ENCODE measurements at places on chromosomes 7 and 10. TPM values are rescaled to one million over a fixed set of nuclear protein-coding genes. Genes with fewer than 3 reads are reported as not detected.

GRCh38 chr7:140225562-140226249 is 48.9 kb upstream of the KDM7A start:
- no peak for DNase-seq

DNA sequence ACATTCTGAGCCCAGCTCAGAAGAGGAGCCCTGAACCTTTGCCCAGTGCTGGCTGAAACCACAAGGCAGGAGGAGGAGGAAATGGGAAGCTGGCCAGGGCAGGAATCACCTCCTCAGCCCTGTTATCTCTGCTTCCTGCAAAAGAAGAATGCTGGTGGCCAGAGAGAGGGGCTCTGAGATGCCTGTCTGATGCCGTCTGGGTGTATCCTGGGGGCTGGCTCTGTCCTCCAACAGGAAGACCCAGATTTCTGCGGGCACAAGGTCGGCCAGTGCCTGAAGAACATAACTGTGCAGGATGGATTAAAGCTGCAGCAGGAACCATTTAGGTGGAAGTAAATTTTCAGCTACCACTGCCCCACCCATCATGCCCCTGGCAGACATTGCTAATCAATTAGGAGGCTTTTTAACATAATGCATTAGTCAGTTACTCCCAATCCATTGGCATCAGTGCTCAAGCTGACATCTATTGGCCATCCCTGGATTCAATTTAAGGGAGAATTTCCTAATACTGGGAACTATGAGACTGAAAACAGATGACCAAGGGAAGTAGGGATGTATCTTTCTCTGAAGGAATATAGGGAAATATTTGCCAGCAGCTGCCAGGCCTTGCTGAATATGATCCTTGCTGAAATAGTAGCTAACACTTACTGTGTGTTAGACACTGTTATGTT is 67.7 kb downstream of the COL13A1 start:
- no peak for DNase-seq

- DNase-seq, result no peak
Measured at GRCh38 chr10:126565441-126565840, 105.1 kb downstream of the C10orf90 start.

DNA sequence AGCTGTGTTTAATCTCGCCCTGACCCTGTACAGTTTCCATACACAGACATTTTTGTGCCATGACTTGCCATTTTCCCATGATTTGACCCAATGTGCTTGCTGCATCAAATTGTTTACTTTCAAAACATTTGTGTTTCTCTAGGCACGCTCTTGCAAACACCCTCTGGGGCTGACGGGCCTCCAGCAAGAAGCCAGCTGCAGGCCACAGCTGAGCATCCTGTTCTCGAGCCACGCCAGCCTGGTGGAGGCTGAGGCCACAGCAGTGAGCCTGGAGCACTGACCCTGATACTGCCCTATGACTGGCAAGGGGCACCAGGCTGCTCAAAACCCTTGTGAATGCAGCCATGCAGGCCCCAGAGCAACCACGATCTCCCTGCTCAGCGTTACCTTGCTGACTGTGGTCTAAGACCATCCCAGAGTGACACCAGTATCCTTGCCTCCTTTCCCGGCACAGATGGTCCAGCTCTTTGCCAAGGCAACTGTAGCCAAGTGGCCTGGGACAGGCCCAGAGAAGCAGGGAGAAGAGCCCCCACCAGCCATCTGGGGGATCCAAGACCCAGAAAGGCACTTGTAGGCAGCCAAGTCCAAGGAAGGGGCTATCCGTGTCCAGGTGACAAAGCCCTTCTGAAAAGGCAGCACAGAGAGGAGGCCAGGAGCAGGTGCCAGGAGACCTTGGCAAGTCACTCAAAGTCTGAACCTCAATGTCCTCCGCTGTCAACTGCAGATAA is 78.5 kb downstream of the OAT start:
- peak; percentile 15 for DNase-seq

The HTRA1 gene
- 44.0 TPM for polyA plus RNA-seq

- no peak for DNase-seq
Measured at GRCh38 chr10:29012926-29013554, 275.8 kb upstream of the LYZL1 start.

- no peak for DNase-seq
Measured at GRCh38 chr7:133676805-133677370, 424.0 kb downstream of the EXOC4 start.

DNA sequence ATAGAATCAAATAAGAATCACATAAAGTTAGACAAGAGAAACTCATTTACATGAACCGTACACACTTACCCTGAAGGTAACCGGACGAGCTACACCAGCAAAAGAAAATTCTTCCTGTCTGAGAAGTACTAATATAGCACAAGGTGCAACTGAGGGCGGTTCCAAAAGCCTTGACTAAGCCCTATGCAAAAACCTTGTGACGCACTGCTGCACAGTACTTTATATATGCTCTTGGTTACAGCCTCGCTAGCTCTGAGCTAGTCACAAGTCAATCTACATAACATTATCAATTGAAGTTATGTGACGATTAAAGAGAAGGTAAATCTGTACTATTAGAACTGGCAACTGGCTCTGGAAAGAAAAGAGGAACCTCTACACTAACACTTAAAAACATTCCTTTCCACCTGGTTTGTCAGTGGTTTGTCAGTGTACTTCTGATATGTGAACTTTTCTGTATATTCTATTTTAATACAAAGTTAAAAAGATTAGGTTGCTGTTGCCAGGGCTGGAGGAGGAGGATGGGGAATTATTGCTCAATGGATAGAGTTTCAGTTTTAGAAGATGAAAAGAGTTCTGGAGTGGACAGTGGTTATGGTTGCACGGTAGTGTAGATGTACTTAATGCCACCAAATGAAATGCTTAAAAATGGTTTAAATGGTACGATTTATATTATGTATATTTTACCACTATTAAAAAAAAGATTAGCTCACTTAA is 21.6 kb downstream of the NT5C3A start:
- no peak for DNase-seq

The VENTX gene
- polyA plus RNA-seq, result 0.23 TPM

DNA sequence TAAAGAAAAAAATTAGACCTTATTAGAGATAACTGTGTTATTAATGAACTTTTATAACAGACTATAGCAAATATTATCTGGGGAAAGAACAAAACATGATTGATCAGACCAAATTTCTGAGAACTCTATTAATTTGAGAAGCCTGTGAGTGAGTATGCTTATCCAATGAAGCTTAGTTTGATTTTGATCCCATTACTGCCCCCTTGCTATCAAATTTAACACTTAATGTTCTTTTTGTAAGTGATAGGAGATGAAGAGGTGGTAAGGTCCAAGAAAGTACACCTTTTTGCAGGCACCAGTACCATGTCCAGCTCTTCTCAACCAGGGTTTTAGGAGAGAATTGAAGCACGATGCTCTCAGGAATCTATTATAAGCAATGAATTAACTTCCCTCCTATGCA is 49.9 kb downstream of the ZNF365 start:
- no peak for DNase-seq

DNA sequence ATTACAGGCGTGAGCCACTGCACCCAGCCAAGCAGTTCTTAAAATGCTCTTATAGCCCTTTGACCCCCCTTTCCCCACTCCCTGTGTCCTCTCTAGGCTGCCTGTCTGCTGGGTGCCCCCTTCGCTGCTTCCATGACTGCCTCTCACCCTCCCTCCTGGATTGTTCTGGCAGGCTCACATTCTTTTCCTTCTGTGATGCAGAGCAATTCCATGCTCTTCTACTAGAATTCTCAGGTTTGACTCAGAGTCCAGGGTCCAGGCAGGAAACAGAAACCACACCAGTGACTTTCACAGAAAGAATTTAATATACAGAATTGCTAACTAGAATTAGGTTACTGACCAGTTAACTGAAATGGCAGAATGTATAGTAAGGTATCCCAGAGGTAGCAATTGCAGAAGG is 244.8 kb downstream of the BAMBI start:
- no peak for DNase-seq

The RNF148 gene
- polyA plus RNA-seq, result not detected

- DNase-seq, result no peak
Measured at GRCh38 chr10:16656895-16657294, 135.2 kb upstream of the C1QL3 start.

The CDNF gene
- not detected for polyA plus RNA-seq

DNA sequence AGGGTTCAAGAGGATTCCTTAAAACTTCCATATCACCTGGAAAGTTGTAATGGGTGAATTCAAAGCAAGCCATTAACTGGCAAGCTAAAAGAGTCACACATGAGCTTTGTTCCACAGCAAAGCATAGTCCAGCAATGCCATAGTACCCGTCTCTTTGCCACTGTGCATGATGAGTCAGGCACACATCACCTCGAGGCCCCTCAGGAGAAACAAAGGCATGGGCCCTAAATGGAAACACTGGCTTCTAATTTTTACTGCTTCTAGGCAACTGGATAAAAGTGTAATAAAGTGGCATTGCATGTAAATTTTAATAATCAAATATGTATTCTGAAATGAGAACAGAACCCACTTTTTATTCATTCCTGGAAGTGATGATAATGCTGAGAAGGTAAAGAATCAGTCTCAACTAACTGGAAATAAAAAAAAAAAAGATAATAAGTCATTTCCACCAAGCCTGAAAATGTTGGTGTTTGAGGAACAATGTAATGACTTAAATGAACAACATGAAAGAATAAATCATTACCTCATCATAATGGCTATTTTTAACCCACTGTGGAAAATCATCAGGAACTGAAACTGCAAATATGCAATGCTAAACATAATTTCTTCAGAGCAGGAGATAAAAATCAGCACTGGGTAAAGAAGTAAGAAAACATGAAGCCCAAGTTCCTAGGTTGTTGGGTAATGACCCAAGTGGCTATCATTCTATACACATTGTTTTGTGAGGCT is 104.9 kb downstream of the CDK6 start:
- peak; percentile 33 for DNase-seq

The BLVRA gene
- polyA plus RNA-seq, result 21.8 TPM

DNA sequence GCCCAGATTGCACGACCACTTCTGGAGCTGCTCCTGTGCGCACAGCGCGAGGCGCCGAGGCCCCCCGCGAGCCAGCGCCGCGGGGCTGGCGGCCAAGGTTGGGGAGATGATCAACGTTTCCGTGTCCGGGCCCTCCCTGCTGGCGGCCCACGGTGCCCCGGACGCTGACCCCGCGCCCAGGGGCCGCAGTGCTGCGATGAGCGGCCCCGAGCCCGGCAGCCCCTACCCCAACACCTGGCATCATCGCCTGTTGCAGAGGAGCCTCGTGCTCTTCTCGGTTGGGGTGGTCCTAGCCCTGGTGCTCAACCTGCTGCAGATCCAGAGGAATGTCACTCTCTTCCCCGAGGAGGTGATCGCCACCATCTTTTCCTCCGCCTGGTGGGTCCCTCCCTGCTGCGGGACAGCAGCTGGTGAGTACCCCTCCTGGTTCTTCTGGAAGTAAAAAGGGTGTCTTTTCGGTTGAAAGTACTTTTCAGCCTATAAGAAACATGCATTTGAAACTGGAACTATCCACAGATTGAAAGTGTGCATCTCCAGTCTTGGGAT is 683 bp downstream of the INSIG1 start:
- no peak for DNase-seq

The DENND2A gene
- not detected for polyA plus RNA-seq

The TMEM236 gene
- polyA plus RNA-seq, result 0.67 TPM

- no peak for DNase-seq
Measured at GRCh38 chr7:158583143-158583542, 4.5 kb downstream of the PTPRN2 start.

The KNDC1 gene
- 2.7 TPM for polyA plus RNA-seq

DNA sequence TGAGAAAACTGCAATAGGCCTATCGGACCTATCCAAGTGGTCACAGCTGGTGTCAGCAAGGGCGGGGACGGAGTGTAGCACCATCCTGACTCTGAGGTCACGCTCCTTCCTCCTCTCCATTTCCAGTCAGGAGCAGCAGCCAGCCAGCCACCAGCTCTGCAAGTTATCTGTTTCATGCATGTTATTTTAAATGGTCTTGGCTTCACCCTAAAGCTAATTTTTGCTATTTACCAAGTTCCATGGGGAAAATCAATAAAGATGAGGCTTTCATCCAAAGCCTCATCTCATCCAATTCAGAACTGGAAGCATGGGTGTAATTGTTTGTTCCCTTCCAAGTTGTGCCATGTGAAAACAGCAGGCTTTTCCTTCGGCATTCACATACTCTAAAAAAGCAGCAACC is 49.3 kb downstream of the ICA1 start:
- DNase-seq, result no peak

The CHCHD2 gene
- 257 TPM for polyA plus RNA-seq

- no peak for DNase-seq
Measured at GRCh38 chr7:82021036-82021435, 251.2 kb upstream of the HGF start.

The CDC123 gene
- 103 TPM for polyA plus RNA-seq

DNA sequence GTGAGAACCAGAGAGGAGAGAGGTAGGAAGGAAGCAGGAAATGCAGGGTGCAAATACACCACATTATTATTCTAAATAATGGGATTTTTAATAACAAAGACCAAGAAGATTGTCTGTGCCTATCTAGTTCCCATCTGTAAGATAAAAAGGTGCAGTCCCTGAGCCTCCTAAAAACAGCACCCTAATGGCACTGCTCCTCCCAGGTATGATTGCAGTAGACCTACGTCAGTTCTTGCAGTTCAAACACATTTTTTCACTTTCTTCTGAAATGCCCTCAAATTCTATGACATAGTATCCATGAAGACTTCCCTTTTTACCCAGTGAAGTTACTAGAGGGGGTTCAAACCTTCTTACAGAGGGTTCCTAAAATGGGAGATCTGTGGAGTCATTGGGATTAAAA is 70.6 kb downstream of the FIGNL1 start:
- DNase-seq, result no peak

- DNase-seq, result peak; percentile 75
Measured at GRCh38 chr7:100130608-100131453, 4.1 kb downstream of the MBLAC1 start.

DNA sequence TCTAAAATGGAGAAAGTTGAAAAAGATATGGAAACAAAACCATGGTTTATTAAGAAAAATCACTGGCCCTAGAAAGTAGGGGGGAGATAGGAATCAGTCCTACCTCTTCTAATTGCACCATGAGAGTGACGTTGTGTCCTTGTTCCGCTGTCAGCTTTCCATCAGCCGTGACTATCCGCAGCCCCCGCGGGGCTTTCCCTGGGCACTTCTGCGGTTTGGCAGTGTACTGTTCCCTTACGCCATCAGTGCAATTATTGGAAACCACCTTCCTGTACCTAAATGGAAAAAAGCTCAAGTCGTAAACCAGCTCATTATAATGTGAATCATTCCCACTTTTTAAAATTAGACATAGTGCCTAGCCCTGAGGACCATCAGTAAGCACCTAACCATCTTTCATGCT is 512.2 kb downstream of the SORCS1 start:
- no peak for DNase-seq

GRCh38 chr10:111221682-111222480 is 145.1 kb downstream of the ADRA2A start:
- DNase-seq, result no peak

The EZH2 gene
- 32.0 TPM for polyA plus RNA-seq

- no peak for DNase-seq
Measured at GRCh38 chr10:11116361-11116760, 98.7 kb downstream of the CELF2 start.

- DNase-seq, result no peak
Measured at GRCh38 chr7:84389242-84389641, 194.7 kb upstream of the SEMA3A start.

GRCh38 chr10:84415539-84416244 is 87.3 kb downstream of the CCSER2 start:
- no peak for DNase-seq

The ZSCAN21 gene
- polyA plus RNA-seq, result 14.2 TPM

- peak; percentile 33 for DNase-seq
Measured at GRCh38 chr10:18822156-18822555, 162.9 kb downstream of the ARL5B start.

Data from muscle of arm (tissue), 14 donors.